ENCODE measurements at places on chromosomes 1 and 21. TPM values are rescaled to one million over a fixed set of nuclear protein-coding genes. Genes with fewer than 3 reads are reported as not detected.

- no peak overlapping the region for H3K4me3 ChIP-seq
- no peaks in the 10 kb centered on the region for H3K36me3 ChIP-seq
- no peak overlapping the region for H3K27ac ChIP-seq
- no peaks in the 10 kb centered on the region for H3K4me1 ChIP-seq
- no peak for DNase-seq
These were observed 27.9 kb upstream of the EFHD2 start for GRCh38 chr1:15381805-15382204.

DNA sequence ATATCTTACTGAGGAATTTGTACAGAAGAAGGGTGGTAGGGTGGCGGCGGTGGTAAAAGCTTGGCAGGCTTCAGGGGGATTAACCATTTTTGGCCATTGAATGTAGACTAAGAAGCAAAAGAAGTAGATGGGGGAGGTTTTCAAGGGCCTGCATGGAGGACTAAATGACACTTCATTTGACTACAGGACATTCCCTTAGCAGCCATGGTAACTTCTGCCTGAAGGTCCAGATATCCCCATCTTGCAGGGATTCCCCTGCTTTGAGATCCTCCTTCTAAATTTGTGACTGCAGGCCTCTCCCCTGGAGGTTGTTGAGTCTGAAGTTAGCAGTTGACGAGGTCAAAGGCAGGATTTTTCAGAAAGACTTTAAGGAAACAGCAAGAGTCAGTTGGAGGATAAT is 4.8 kb downstream of the VASH2 start:
- H3K27ac ChIP-seq, result no peak overlapping the region
- H3K27me3 ChIP-seq, result peaks cover 30% of the 10 kb centered on the region
- no peak overlapping the region for H3K4me3 ChIP-seq
- peaks cover 5% of the 10 kb centered on the region for H3K4me1 ChIP-seq
- H3K36me3 ChIP-seq, result no peaks in the 10 kb centered on the region

DNA sequence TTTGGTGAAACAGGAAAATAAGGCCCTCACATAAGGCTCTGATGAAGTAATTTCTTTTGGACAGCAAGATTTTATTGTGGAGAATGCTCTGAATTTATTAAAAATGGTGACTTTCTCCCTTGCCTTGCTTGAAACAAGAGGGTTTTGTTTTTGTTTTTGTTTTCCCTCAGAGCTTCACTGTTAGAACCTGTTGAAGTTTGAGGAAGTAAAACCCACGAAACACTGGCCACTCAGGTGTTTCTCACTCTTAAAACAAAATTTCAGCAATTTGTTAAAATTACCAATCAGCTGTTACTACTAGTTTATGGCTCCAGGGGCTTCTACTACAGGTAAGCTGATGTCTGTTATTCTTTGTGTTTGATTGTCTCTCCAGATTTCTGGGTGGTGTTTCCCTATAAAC is 112.6 kb upstream of the B3GALT2 start:
- H3K36me3 ChIP-seq, result no peaks in the 10 kb centered on the region
- no peaks in the 10 kb centered on the region for H3K4me1 ChIP-seq
- no peak overlapping the region for H3K4me3 ChIP-seq
- no peaks in the 10 kb centered on the region for H3K27me3 ChIP-seq

- peaks cover 4% of the 10 kb centered on the region for H3K4me1 ChIP-seq
- no peak for DNase-seq
- no peak overlapping the region for H3K27ac ChIP-seq
- no peaks in the 10 kb centered on the region for H3K27me3 ChIP-seq
- H3K4me3 ChIP-seq, result no peak overlapping the region
These were observed 331.8 kb downstream of the NEGR1 start for GRCh38 chr1:71950579-71950978.

DNA sequence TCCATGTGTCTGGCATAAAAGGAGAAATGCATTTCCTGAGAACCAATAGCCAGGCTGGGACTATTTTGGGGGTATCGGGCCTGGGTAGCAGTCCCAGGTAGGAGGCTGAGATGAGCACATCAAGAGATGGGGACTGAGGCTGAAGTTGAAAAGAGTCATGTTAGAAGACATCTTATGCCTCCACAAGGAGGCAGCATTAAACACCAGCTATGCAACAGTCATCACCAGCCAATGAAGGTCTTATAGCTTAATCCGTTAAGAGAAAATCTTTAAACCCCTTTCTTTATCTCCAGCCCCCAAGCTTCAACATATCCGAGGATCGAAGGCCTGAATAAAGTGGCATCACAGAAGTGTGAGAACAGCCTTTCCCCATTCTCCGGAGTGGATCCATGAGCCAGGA is 640.7 kb upstream of the PTBP2 start:
- no peak for DNase-seq
- no peaks in the 10 kb centered on the region for H3K36me3 ChIP-seq
- H3K4me1 ChIP-seq, result no peaks in the 10 kb centered on the region
- no peak overlapping the region for H3K27ac ChIP-seq
- no peak overlapping the region for H3K4me3 ChIP-seq

GRCh38 chr1:110086961-110087360 is 16.5 kb upstream of the ALX3 start:
- H3K4me1 ChIP-seq, result peaks cover 6% of the 10 kb centered on the region
- no peak for DNase-seq
- no peak overlapping the region for H3K27ac ChIP-seq
- peaks cover 56% of the 10 kb centered on the region for H3K27me3 ChIP-seq
- no peak overlapping the region for H3K4me3 ChIP-seq

DNA sequence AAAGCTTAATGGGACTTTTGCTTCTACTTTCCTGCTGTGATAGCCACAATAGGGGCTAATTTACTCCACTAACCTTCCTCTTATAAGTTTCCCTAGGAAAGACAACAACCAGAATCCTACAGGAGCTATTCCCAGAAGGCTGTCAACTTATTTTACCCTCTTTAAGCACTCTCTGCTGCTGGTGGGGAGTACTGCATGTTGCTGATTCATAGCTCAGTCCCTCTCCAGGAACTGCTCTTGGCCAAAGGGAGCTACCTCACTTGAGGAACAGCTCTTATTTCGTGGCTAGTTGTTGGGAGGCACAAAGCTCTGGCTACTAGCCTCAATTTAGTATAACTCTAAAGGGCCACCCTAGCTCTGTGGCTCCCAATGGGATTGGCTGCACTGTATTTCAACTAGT is 37.2 kb downstream of the ADSS2 start:
- no peaks in the 10 kb centered on the region for H3K27me3 ChIP-seq
- H3K36me3 ChIP-seq, result no peaks in the 10 kb centered on the region
- DNase-seq, result no peak
- H3K4me3 ChIP-seq, result no peak overlapping the region
- H3K27ac ChIP-seq, result no peak overlapping the region
- H3K4me1 ChIP-seq, result no peaks in the 10 kb centered on the region

GRCh38 chr1:101394041-101394440 is 157.2 kb downstream of the S1PR1 start:
- no peak overlapping the region for H3K27ac ChIP-seq
- DNase-seq, result no peak
- no peaks in the 10 kb centered on the region for H3K27me3 ChIP-seq
- no peak overlapping the region for H3K4me3 ChIP-seq
- H3K36me3 ChIP-seq, result no peaks in the 10 kb centered on the region
- no peaks in the 10 kb centered on the region for H3K4me1 ChIP-seq

GRCh38 chr1:227299241-227299627 is 19.1 kb downstream of the CDC42BPA start:
- H3K36me3 ChIP-seq, result no peaks in the 10 kb centered on the region
- H3K27ac ChIP-seq, result peak overlapping the region; percentile 23
- peaks cover 40% of the 10 kb centered on the region for H3K4me1 ChIP-seq
- H3K27me3 ChIP-seq, result no peaks in the 10 kb centered on the region

DNA sequence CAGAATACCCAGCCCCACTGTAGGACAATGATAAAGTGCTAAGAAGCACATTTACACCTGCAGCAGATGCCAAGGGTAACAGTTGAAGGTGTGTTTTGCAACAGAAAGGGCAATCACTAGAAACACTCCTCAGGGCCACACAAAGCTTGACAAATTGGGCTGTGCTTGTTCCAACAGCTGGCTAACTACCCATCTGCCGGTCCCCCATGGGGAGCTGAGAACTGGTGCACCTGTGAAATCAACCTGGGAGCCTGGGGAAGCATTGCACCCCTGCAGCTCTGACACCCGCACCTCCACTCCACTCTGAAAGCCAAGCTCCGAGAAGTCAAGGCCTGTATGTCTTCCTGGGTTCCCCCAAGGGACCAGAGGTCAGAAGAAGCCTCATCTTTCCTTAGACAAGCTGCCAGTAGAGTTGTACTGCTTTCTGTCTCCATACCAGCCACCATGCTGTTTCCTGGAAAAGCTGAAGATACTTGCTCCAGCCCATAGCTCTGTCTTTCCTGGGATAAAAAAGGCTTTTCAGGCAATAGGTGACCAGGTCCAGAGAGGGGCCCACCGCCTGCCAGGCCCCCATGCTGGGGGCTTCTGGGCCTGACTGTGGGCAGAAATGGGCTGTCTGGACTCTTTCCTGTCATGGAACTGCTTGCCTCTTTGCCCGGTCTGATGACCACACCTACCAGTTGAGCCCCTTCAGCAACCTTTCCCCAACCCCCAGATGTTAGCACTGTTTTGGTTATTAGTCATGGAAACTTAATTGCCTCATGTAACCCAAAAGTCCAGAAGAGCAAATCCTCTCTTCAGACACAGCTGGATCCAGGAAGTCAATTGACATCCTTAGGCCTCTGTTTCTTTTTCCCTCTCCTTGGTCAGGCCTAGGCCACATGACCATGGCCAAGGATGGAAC is 93.6 kb downstream of the KIF14 start:
- no peak overlapping the region for H3K27ac ChIP-seq
- no peaks in the 10 kb centered on the region for H3K36me3 ChIP-seq
- H3K4me1 ChIP-seq, result no peaks in the 10 kb centered on the region

Gene AIRE
- total RNA-seq, result not detected

Gene RPRD2
- total RNA-seq, result 24.4 TPM

Gene PRAMEF11
- total RNA-seq, result not detected

Gene RGS13
- 1.2 TPM for total RNA-seq

Measured in transverse colon (tissue), 4 donors.